ENCODE measurements at places on chromosomes 6 and 20.

- no peak for DNase-seq
Observed at GRCh38 chr6:116244284-116244683, 9.6 kb downstream of the TSPYL4 start.

- DNase-seq, result no peak
Observed at GRCh38 chr6:44111434-44112417, 15.5 kb downstream of the MRPL14 start.

DNA sequence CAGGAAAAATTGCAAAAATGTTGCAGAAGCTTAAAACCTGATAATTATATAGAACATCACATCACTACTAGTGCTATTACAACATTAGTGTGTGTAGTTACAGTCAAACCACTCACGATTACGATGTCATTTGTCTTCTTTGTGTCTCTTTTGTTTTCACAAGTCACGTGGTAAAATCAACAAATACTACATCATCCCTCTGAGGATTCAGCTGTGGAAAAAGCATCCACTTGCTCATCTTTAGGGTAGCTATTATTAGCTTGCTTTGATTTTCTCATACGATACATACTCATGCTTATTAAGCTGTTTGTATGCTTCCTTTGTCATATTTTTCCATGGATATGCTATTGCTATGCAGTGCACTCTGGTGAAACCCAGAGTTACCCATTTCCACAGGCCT is 22.2 kb upstream of the ATXN1 start:
- no peak for DNase-seq

DNA sequence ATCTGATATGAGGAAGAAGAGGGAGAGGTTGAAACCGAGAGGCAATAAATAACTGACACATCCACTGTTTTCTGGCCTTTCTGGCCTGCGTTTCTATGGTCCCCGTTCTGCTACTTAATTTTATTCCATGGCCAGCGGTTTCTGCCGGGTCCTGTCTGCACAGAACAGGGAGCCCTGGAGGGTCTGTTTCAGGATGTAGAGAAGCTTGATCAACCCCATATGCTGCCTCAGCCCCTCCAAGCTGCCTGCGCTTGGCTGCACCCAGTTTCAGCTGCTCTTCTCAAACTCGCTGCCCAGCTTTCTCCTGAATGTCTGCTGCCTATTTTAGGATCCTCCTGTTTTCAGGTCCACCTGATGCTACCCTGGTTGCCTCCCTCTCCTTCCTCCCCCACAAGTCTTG is 18.5 kb upstream of the PACSIN1 start:
- no peak for DNase-seq

DNA sequence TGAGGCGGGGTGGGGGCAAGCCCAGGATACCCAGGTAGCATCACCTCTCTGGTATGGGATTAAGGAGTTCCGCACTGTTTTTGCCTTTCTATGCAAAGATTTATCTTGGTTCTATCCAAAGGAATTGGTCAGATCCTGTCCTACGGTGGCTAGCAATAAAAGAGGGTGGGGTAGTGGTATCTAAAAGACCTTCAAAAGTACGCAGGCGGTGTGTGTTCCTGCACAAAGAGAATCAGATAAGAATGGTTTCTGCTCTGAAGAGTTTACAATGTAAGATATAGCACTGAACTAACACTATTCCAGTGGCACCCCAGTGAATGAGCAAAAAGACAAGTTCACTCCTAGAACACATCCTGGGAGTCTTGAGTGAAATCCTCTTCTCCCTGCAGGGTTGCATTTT is 6.3 kb downstream of the MRPS18A start:
- no peak for DNase-seq

GRCh38 chr6:107803957-107804356 is 20.2 kb downstream of the SCML4 start:
- DNase-seq, result no peak

DNA sequence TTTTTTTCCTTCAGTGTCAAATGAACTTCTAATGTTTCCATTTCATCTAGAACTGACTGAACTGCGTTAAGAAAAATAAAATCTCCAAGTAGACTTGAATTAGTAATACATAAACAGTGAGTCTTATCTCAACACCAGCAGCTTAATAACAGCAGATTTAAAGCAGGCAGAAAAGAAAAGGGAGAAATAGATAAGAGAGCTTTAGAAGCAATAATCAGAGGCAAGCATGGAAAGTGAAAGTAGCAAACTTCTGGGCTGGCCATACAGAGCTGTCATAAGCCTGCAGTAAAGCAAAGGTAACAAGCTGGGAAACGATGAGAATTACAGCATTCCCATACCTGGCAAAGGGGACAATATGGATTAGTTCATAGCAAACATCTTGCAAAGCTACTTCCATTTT is 16.9 kb upstream of the ANGPT4 start:
- no peak for DNase-seq

- no peak for DNase-seq
Observed at GRCh38 chr6:137086031-137086430, 41.3 kb upstream of the IL20RA start.

DNA sequence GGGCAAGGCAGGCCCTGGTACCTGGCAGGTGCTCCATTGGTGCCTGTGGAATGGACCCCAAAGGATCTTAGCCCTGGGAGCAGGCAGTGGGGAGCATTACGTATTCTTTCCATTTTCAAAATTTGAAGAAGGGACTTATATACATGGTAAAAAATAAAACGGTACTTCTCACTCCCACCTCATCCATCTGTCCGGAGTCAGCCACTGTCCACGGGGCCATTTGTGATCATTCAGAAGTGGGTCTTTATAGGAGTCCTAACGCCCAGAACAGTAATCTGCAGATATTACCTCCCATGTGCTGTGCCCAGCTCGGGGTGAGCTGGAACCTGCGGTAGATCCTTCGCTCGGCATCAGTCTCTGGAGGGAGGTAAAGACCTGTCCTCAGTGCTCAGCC is 110.4 kb downstream of the SYCP2 start:
- no peak for DNase-seq

DNA sequence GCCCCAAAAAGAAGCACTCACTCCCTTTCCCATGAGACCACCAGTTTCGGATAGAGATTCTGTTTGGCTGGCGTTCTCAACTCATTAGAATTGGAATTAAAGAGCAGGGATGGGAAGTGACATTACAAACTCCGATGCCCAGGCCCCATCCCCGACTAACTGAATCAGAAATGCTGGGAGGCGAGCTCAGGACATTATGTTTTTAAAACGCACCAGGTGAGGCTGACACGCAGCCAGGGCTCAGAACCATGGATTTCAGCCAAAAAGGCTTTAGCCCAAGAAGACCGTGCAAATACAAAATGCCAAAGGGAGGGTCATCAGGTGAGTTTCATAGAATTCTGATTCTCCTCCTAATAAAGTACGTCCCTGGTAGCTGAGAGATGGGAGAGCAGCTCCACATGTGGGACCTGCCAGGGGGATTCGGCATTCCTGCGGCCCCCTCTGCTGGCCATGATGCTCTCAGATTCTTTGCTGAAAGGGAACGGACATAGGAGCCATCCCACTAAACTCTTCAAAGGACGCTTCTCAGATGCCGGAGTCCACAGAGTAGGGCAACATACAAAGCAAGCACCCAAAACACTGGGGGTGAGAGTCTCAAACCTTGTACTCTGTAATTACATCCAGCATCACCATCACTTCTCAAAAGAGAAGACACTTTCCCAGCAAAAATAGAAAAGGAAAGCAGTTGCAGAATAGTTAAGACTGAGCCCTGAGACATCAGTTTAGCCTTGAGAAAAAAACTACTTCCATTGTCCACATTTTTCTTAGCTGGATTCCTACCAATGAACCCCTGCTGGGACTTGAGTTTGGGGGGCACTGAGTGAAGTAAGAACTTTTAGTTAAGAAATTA is 205.2 kb downstream of the BMP7 start:
- peak; percentile 75 for DNase-seq

DNA sequence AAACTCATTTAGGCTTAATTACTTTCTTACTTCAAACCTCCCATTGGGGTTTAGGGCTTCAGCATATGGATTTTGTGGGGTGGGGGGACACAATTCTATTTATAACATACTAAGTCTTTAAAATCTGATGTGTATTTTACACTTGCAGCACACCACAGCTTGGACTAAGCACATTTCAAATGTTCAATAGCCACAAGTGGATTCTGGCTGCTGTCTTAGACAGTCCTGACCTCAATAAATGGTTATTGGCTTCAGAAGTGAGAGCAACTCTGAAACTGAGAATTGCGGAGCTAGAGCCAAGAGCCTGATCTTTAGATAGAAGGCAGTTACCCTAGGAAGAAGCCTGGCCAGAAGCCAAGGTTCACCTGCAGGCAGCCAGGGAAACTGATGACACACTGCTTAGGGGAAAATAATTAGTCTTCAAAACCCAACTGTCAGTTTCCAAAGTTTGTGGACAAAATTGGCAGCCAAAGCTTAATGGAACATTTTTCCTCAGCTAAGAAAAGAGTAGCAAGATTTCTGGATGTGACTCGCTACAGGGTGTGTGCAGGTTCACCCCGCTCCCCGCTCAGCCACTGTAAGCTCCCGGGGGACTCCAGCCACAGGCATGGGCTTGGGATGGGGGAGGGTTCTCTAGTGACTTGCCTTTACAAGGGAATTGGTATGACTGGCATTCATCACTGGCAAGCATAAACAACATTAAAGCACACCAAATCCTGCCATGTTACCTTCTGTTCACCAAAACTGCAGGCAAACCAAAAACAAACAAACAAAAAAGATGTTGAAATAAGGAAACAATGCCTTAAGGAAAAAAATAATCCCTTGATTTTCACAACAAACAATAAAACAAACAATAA is 219.8 kb downstream of the TFAP2A start:
- DNase-seq, result no peak

DNA sequence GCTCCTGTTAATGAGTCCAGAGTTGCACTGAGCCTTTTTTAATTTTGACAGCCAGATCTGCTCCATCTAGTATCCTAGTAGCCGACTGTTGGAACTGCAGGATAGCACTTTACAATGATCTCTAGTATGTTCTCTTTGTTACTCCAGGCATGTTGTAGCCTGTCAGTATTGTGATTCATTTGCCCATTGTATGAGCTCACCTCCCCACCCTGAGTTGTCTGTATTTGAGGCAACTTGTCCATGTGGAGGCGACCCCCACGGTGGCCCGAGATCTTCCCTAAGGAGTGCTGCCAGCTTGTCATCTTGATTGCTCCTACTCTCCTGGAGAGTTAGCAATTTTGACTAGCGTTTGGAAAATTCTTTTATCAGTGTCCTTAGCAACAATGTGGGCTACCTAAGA is 67.2 kb downstream of the DHX35 start:
- DNase-seq, result no peak

- no peak for DNase-seq
Observed at GRCh38 chr6:63584125-63584514, 11.8 kb downstream of the LOC128125822 start.

DNA sequence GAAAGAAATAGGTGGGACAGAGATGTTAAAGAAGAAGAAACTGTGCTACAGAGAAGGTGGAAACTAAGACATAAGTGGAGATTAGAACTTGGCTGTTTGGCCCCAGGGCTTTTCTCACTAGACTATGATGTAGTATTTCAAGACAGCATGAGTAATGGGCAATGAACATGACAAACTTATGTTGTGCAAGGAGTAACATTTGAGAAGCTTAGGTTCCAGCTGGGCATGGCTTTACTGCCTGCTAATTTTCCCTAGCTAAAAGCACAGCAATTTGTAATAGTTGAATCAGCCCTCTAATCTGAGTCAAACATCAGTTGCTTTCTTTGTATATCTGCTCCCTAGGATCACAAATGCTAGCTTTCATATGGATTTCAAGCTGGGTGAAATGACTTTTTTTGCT is 294.3 kb upstream of the BMP2 start:
- DNase-seq, result peak; percentile 66

DNA sequence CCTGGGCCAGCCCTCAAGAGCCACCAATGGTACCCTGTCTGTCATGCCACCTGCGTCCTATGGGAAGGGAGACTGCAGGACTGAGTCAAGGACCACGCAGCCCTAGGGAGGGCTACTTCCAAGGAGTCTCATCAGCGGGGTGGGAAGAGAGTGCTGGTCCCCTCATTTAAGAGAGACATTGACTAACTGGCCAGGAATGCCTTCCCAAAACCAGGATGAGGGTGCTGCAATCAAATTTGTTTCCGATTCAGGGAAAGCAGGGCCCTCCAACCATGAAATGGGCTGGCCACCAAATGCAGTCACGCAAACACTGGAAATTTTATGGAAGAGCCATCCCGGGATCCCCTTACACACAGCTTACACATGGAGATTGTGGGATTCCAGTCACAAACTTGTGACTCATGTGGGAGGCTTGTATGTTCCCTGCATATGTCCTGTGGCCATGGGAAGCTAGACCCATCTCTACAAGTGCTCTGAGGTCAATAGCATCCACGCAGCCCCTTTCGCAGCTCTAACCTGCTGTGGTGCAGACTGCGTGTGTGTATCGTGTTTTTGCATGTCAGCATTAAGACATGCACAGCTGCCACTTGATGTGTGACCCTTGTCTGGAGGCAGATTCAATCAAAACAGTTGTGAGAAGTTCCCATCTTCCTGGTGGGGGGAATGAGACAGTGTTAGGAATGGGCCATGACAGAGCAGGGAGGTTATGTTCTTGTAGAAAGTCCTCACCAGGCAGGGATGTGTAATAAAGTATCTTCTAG is 53.0 kb upstream of the CST7 start:
- DNase-seq, result peak; percentile 76

DNA sequence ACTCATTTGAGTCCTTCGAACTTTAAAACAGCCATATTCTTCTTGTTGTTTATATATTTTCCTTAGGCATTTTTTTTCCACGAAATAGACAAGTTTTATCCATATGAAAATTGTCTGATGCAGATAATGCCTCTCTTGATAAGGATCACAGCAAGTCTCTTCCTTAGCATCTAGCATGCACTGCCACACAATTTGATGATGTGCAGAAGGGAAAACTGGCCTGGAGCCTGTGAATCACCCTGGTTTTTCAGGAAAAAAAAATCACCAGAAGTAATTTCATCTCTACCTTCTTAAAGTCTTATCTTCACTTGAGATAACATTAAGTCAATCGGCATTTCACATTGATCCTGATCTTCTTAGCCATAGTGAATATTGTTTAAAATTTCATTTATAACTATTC is 199.8 kb downstream of the TENT5A start:
- DNase-seq, result no peak

DNA sequence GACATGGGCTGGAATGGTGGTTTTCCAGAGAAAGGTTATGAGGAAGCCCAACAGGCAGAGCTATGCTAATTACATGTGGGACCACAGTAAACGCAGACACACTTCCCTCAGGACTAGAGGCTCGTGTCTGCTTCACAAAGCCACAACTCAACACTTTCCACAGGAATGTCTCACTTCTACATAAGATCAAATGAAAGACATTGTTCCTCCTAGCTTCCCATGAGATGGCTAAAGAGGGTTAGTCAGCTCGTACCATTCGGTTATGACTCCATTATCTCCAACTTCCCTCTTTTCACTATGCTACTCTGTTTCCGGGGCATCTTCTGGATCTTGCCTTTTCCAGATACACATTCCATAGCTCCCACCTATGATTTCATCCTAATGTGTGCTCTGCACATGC is 29.1 kb upstream of the ZC3H12D start:
- peak; percentile 26 for DNase-seq

- DNase-seq, result no peak
Observed at GRCh38 chr20:49503176-49503575, 20.7 kb upstream of the KCNB1 start.

All from RPMI7951 (cell line).